Pancreas (tissue), 10 donors: ENCODE measurements at places on chromosomes 12 and 14. TPM values are rescaled to one million over a fixed set of nuclear protein-coding genes. Genes with fewer than 3 reads are reported as not detected.

PIWIL1 gene
- not detected for total RNA-seq

COX8C gene
- not detected for total RNA-seq

TTC5 gene
- total RNA-seq = 6.9 TPM

SMCO2 gene
- total RNA-seq = not detected

DENND5B gene
- total RNA-seq = 5.2 TPM

FOXG1 gene
- total RNA-seq = not detected

PROX2 gene
- not detected for total RNA-seq

PPP1R3E gene
- total RNA-seq = 6.0 TPM

SLC17A8 gene
- total RNA-seq = not detected

CIPC gene
- total RNA-seq = 12.6 TPM

CDCA3 gene
- 0.41 TPM for total RNA-seq

PTPRR gene
- total RNA-seq = 0.20 TPM

CCDC92 gene
- total RNA-seq = 9.2 TPM

SOX5 gene
- total RNA-seq = 1.8 TPM

CTSG gene
- not detected for total RNA-seq

CCDC197 gene
- total RNA-seq = not detected

CLEC1B gene
- not detected for total RNA-seq

- no peak for DNase-seq
These were observed 56.1 kb upstream of the DYRK2 start for GRCh38 chr12:67592228-67593011.

DNA sequence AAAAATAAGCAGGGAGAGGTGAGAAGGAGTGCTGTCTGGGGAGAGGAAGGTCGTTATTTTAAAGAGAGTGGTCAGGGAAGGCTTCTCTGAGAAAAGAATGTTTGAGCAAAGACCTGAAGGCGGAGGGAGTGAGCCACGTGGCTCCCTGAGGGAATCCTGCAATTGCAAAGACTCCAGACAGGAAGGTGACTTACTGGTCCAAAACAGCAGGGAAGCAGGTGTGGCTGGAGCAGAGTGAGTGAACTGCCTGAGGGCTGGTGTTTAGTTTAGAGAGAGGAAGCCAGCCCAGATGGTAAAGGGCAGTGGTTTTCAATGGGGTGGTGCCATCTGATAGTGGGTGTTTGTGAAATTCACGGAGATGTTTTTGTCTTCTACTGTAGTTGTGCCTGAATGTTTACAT is 58.8 kb upstream of the LTA4H start:
- no peak for DNase-seq

DNA sequence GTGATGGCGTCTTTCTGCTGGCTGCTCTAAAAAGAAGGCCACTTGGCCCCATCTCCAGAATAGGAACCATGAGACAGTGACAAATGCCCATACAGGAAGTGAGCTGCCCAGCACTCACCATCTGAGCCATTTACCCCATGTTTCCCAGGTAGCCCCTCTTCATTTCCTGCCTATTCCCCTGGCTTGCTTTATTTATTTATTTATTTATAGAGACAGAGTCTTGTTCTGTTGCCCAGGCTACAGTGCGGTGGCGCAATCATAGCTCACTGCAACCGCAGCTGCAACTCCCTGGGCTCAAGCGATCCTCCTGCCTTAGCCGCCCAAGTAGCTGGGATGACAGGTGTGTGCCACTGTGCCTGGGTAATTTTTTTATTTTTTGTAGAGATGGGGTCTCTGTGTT is 71.2 kb downstream of the RIN3 start:
- DNase-seq = no peak

- peak; percentile 4 for DNase-seq
These were observed 101.5 kb downstream of the HELB start for GRCh38 chr12:66403746-66404145.

GRCh38 chr14:56219666-56220413 is 101.6 kb downstream of the PELI2 start:
- peak; percentile 52 for DNase-seq

GRCh38 chr14:69536971-69537370 is 37.7 kb downstream of the CCDC177 start:
- DNase-seq = no peak

- no peak for DNase-seq
These were observed 32.2 kb upstream of the DCD start for GRCh38 chr12:54680374-54680773.

GRCh38 chr12:65293735-65294134 is 15.3 kb downstream of the MSRB3 start:
- DNase-seq = no peak

GRCh38 chr12:19169222-19169621 is 39.7 kb downstream of the PLEKHA5 start:
- DNase-seq = no peak

DNA sequence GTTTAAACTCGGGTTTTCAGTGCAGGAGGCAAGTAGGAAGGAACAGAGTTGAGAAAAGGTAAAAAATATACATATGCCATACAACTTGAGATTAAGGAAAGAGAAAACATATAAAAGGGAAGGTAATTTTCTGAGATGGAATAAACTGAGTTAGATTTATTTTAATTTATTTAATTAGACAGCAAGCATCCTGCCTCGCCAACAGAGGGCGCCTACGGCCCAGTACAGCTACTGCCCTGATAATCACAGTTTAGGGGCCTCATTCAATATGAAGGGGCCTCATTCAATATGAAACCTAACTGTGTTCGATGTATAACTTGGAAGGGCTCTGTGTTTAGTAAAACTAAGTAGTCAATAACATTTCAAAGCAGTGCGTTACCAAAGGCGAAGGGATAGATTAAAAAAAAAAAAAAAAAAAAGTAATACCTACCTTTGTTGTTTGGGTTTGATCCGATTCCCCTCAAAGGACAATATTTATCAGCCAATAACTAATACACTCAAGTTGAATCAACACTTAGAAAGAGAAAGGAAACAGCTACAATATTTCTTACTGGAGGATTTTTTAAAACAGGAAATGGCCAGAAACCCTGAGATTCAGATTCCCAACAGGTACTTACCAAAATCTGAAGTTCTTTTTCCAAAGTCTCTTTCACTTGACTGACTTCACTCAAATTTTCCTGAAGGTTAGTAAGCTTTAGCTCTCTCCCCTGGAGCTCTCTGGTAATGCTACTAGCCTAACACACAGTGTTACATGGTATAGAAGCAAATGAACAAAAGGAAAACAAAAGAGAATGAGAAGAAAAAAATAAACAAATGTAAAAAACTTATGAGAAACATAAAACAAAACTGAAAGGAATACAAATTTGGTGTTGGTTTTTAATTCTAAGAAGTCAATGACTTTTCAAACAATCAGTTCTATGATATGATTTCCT is 70.0 kb upstream of the VPS33A start:
- DNase-seq = no peak

DNA sequence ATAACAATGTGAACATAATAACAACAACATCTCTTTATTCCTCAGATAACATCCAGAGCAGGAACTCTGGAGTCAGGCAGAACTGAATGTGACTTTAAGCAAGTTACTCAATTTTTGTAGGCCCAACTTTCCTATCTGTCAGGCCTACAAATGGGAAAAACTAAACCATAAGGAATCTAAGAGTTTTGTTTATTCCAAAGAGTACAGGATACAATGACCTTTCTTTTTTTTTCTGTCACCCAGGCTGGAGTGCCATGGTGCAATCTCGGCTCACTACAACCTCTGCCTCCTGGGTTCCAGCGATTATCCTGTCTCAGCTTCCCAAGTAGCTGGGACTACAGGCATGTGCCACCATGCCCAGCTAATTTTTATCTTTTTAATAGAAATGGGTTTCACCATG is 9.4 kb downstream of the LPCAT3 start:
- no peak for DNase-seq

GRCh38 chr14:105519946-105520698 is 6.3 kb upstream of the TMEM121 start:
- DNase-seq = no peak

DNA sequence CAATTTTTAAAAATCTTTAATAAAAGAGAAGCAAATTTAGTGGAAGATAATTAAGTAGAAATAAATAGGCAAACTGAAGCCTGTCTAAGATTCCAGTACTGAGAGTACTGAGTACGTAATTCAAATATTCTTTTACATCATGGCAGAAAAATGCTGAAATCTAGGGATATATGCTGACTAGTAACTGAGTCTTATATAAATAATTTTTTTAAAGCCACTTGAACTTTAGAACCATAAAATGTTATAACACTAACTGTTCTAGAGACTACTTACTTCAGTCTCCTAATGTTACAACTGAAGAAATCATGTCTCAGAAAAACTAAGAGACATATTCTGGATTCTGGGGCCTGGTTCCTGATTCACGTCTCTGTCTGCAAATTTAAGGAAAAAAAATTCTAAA is 230.6 kb upstream of the PLEKHG7 start:
- no peak for DNase-seq

GRCh38 chr14:61911574-61911973 is 149.4 kb downstream of the SNAPC1 start:
- no peak for DNase-seq

DNA sequence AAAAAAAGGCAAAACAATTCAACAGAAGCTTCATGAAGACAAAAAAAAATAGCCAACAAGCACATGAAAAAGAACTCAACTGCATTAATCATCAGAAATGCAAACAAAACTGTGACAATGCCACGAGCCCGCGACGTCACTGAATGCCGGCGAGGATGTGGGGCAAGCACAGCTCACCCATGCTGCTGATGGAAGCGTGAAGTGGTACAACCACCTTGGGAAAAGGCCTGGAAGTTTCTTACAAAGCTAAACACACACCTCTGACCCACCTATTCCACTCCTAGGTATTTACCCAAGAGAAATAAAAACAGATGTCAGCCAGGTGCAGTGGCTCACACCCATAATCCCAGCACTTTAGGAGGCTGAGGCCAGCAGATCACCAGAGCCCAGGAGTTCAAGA is 10.5 kb downstream of the BTBD6 start:
- DNase-seq = peak; percentile 79

GRCh38 chr14:68630081-68630571 is 162.7 kb downstream of the ZFP36L1 start:
- DNase-seq = no peak

GRCh38 chr14:69003626-69004025 is 24.5 kb upstream of the ACTN1 start:
- DNase-seq = no peak

GRCh38 chr12:64532734-64533351 is 77.5 kb upstream of the RASSF3 start:
- DNase-seq = no peak

- no peak for DNase-seq
These were observed 7.1 kb upstream of the PGF start for GRCh38 chr14:74962493-74962892.

DNA sequence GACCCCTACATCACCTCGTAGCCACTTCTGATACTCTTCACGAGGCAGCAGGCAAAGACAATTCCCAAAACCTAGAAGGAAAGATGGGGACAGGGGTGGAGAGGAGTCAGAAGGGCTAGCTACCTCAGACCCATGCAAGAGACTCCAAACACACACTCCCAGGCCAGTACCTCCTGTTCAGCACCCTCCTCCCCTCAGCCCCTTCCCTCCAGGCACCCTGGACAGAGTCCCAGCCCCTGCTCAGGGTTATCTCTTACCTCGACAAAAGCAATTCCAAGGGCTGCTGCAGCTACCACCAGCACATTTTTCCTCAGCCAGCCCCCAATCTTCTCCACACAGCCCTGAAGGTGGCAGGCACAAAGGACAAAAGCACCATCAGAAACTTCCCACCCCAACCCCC is 3.3 kb downstream of the CD63 start:
- peak; percentile 33 for DNase-seq

DNA sequence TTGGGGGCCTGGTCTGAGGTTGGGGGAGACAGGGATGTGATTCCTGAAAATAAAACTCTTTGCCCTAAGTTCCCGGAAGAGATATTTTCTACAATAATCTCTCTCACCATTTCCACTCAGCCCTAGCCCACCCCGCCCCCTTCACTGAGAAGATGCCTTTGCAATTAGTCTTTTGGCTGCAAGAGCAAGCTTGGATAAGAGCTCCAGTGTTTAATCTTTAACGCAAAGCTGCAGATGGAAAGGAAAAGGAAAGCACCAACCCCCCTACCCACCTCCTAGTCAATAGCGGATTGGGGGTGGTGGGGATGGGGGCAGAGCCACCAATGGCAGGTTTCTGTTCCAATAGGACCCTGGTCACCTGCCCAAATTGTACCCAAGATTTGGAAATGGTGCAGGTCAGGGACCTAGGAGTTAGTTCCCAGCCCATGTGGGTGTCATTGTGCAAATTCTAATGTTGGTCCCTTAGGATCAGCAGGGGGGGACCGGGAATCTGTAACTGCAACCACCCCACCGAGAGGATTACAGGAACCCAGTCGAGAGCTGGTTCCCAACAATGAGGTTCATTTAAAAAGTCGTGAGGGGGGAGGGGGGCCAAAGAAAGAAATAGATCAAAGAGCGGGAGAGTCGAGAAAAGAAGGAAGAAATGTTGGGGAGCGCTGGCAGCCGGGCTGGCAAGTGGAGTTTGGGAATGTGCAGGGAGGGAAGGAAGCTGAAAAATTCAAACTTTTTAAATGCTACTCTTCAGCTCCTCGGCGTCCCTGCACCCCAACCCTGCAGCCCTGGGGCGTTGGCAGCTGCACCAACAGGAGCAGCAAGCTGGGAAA is 1.6 kb downstream of the ZFP36L1 start:
- DNase-seq = no peak

DNA sequence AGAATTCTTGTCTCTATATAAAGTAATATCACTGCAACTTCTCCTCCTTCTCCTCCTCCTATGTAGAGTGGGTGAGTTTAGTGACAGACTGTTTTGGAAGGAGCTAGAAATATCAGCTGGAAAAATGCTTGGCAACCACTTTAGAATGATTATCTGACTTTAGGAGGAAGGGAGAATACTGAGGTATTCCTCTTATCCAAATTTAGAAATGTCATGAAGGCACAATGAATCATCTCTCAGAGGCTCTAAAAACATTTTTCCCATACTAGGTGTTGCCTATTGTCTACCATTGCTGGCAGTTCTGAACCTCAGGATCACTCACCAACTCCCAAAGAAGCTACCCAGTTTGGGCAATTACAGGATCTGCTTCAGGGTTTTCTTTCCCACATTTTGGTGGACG is 306.6 kb upstream of the ATP2B1 start:
- no peak for DNase-seq

- peak; percentile 33 for DNase-seq
These were observed 38.2 kb downstream of the PLXNC1 start for GRCh38 chr12:94186278-94187241.

DNA sequence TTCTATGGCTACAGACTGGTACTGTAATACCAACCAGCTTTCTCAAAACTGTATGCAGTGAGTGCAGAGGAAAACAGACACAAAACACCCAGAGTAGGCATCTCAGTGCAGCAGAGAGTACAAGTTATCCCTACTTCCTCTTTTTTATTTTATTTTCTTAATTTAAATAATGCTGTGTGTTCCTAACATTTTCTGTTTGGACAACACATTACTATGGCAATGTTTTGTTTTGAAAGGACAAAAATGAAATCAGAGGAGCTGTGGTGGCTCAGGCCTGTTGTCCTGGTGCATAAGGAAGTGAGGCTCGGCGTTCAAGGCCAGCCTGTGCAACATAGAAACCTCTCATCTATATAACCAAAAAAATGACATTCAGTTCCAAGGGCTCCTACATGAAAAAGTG is 33.7 kb upstream of the SELPLG start:
- DNase-seq = no peak

GRCh38 chr12:50066402-50066801 is 9.0 kb downstream of the ASIC1 start:
- DNase-seq = no peak
